ENCODE measurements at places on chromosomes 5 and 9.

DNA sequence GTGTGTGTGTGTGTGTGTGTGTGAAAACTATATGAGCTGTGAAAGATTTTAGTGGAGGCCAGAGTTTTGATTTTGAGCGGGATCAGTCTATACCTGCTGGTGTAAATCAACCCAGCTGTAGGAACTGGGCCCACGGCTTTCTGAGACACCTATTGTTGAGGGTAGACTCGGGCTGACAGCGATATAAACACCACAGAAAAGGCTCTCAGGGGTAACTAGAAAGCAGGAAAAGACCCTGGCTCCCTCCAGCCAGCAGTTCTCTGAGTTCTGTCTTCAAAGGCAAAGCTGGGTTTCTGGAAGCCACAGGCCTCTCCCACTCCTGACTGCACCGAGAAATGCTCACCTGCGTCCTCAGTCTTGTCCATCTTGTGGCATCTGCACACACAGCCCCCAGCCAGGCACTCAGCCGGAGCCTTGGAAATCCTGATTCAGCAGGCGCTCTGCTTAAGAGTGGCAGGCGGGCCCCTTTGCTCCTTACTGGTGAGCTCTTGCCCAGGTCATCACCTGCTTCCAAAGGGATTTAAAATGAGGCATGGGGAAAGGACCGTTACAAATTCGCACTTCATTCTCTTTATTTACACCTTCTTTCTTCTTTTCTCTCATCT is 223.3 kb downstream of the NDUFS4 start:
- DNase-seq: no peak

DNA sequence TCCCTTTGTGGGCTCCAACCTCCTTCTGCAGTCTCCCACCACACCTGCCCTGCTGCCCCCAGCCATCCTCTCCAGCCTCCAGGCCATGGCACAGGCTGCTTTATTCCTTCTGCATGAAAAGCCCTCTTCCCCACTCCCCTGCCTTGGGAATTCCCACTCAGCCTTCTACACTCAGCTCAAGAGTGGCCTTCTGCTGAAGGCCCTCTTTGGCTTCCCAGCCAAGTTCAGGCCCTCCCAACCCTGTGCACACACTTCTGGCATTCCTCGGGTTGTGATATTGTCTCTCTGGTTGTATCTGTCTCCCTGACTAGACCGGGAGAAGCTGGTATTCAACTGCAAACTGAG is 5.7 kb downstream of the SHB start:
- no peak for DNase-seq

DNA sequence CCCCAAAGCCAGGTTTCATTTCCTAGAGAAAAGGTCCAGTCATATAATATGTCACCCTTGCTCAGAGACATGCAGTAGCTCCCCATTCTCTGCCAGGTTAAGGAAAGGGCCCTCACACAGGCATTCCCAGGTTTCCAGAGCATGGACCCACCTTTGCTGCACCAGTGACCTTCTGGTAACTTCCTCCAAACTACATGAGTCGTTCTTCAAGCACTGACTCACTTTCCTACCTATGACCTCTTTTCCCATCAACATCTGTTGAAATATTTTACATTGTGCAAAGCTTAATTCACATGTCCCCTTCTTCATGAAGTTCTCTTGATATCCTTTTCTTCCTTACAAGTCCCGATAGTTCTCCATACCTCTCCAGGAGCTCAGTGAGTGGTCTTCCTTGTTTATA is 25.9 kb downstream of the SH3TC2 start:
- peak; percentile 30 for DNase-seq

- peak; percentile 36 for DNase-seq
These were observed 53.5 kb downstream of the RNF38 start for GRCh38 chr9:36346569-36346968.

DNA sequence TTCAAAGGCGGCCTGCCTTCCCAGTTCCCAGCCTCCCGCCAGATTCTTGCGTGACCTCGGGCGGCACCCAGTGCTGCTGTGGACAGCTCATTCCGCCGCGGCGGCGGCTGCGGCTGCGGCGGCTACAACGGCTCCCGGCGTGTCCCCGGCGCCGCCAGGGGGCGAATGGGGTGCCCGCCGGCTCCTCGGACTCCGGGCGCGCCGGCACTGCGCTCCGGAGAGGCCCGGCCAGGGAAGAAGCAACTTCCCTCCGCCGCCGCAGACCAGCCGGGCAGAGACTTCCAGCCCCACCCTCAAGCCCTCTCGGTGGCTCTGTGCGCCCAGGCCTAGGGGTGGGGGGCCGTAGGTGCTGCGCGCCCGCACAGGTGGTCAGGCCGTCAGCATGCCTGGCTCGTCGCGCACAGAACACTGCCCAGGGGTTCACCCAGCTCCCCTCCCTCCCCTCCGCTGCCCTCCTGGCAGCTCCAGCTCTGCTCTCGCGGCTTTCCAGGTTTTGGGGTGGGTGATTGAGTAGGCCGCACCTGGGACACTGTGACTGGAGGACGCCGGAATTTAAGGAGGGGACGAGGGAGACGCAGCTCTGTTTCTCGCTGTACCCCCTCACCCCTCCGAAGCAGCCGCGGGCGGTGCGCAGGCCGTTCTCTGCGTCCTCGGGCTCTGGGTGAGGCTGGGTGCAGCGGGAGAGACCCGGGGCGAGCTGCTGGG is 20.2 kb downstream of the IGIP start:
- DNase-seq: peak; percentile 87

GRCh38 chr5:4206127-4206526 is 610.5 kb downstream of the IRX1 start:
- DNase-seq: no peak

DNA sequence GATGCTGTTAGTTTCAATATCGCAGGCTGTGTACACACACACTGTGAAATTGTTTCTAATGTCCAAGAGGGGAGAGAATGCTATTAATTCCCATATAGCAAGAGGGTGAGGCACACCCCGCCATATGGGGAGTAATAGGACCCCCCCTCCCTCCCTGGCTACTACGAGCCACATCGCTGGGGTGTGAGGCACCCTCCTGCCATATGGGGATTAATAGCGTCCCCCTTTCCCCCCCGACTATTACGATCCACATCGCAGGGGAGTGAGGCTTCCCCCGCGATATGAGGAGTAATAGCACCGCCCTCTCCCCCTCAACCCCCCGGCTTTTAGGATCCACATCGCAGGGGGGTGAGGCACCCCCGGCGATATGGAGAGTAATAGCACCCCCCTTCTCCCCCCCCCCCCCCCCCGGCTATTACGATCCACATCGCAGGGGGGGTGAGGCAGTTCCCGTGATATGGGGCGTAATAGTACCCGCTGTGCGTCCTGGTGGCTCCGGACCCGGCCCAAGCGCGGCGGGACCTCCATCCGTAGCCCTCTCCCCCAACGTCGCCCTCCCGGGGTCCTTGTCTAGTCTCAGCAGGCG is 494 bp upstream of the STK32A start:
- DNase-seq: no peak

DNA sequence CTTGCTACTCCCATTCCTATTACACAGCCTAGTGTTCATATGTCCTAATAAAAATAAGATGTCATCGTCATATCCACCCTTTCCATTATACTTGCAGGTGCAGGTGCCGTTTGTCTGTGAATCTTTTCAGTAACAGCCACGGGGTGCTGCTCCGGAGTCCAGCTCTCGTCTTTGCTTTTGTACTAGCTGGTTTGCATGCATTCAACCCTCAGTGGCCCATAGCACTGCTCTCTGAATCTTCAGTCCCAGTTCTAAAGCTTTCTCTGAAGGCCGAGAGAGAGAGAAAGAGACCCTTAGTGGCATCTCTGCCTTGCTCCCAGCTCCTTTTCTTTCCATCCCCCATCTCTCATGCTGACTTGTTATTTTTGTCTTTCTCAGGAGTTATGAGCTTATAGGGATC is 468.5 kb downstream of the TMEM232 start:
- no peak for DNase-seq

- no peak for DNase-seq
These were observed 244.3 kb upstream of the ZNF608 start for GRCh38 chr5:124990723-124991122.

All from suppressor macrophage (primary cell).